Activated naive CD8-positive, alpha-beta T cell treated with anti-CD3 and anti-CD28 coated beads, Interleukin-2, amount 10 ng/mL, durations not matched to agents 7 days and 5 days (primary cell): ENCODE measurements at places on chromosomes 12 and 14.

DNA sequence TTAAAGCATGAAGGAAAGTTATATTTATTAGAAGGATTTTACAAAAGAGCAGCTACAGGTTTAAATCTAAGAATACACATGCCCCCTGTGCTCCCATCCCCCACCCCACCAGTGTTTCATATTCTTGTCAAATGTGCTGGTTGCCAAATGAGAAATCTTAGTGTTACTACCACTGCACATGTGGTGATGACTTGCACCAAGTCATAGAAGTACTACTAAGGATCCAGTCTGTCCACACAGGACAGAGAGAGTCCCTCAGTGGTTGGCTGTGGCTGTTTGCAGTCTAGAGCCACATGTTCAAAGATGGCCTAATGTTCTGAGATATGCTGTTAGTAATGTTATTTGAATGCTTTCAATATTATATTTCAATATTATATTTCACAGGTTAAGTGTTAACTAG lies 268.8 kb downstream of the ADAMTS20 start:
- no peak for DNase-seq

- no peak for DNase-seq
Measured at GRCh38 chr12:123914726-123915333, 57.8 kb downstream of the CCDC92 start.

DNA sequence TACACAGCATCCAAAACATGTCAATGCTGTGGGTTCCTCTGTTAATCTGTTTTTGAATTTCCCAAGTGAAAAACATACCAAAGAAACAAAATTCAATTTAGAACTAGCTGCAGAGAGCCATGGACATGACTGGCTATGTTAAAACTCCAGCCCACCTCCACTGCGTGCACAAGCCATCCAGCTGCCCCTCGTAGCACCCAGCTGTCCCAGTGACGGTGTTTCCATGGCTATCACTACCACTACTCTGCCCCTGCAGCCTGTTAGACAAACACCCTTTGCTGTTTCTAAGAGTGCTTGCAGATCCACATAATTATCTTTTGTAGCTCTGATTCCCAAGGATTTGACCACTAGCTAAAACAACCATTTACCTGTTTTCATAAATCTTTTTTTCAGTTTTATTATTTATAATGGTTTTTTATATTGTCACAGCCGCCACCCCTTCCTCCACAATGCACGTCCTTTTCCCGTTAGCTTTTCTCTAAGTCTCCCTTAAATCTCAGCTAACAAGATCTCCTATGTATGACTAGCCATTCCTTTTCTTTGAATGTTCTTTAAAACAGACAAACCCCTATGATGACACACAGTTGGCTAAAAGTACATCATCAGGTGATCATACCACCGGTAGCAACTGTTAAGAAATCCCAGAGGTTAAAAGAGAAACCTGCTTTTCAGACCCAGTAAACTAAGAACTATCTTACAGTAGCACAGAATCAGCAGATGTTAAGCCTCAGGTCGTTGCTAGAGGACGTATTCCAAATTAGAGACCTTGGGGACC lies 37.8 kb upstream of the NAA30 start:
- no peak for DNase-seq

DNA sequence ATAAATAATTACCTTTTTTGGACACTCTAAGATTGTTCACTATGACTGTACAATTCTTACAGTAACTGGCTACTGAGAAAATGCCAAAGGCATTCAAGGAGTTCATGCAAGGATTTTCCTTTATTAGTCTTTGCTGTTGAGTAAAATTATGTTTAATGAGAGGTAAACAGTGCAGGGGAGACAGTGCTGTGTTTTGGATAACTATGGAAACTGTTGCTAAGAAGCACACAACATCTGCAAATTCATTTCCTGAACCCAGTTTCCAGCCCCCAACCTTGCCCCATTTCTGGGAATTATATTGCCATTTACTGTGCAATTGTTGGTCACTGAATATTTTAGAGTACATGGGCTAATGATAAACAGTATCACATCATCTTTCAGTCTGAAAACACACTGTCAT lies 1005.8 kb downstream of the TRHDE start:
- DNase-seq: no peak

- DNase-seq: no peak
Measured at GRCh38 chr14:70830998-70831781, 21.9 kb upstream of the MAP3K9 start.

DNA sequence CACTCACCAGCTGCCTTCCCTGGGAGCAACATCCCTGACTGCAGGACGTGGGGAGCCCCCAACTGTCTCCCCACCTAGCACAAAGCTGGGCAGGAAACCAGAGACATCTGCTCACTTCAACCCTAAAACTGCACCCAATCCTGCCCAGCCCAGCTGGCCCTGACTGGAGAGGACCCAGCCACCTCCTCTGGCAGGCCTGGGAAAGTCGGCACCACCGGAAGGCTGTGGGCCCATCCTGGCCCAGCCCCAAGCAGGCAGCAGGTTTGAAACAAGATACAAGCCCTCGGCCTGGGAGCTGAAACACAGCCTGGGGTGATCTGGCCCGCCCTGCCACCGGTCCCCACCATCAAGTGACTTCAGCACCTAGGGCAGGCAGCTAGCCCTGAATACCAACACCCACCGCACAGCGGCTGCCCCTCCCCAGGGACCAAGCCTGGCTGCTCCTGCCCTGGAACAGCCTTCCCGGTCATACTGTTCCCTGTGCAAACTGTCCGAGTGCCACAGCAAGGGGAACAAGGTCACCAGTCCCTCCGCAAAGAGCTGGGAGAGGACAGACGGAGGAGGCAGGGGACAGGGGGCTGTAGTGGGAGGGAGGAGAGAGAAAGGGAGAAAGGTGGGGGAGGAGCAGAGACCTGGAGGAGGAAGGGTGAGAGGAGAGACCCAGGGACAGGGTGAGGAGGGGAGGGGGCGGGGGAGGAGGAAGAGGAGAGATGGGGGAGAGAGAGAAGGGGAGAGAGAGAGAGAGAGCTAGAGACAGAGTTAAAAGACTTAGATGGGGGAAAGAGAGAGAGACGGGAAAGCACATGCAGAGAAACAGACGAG lies 115.7 kb downstream of the RFLNA start:
- no peak for DNase-seq

GRCh38 chr12:15931590-15932053 lies 20.5 kb downstream of the DERA start:
- DNase-seq: no peak

- DNase-seq: no peak
Measured at GRCh38 chr12:46391630-46392029, 19.1 kb upstream of the SLC38A2 start.

GRCh38 chr14:23589606-23590005 lies 11.0 kb upstream of the JPH4 start:
- DNase-seq: no peak

- DNase-seq: peak; percentile 65
Measured at GRCh38 chr12:47080725-47081502, 1.2 kb upstream of the AMIGO2 start.

GRCh38 chr14:51293149-51293911 lies 53.3 kb downstream of the TMX1 start:
- DNase-seq: no peak

DNA sequence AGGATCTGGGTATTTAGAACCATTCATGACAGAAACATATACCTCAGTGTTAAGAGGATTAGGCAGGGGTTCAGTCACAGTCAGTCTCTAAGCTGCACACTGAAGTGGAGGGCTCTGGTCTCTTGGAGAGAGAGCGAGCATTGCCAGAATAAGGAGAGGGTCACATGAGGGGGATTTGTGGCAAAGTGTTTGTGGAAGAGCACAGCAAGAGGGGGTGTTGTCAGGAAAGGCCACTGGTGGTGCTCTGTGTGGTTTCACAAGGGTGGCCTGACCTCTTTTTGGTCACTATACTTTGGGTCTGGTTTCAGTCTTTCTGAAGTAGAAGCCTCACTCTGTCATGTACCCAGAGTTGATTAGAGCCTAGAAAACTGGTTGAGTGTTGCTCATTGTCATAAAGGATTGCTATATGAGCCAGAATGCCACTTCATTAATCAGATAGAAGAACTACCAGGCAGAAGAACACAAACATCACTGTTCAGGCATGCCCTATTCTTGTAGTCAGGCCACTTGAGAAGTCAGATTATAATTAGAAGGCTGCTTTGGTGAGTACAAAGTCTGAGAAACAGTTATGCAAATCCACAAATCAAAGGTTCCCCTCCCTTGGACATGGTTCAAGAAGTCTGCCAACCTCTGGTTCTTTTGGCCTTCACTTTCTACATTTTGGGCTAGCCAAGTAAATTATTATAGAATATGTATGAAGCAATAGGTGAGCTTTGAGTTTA lies 8.4 kb downstream of the TMEM19 start:
- no peak for DNase-seq

DNA sequence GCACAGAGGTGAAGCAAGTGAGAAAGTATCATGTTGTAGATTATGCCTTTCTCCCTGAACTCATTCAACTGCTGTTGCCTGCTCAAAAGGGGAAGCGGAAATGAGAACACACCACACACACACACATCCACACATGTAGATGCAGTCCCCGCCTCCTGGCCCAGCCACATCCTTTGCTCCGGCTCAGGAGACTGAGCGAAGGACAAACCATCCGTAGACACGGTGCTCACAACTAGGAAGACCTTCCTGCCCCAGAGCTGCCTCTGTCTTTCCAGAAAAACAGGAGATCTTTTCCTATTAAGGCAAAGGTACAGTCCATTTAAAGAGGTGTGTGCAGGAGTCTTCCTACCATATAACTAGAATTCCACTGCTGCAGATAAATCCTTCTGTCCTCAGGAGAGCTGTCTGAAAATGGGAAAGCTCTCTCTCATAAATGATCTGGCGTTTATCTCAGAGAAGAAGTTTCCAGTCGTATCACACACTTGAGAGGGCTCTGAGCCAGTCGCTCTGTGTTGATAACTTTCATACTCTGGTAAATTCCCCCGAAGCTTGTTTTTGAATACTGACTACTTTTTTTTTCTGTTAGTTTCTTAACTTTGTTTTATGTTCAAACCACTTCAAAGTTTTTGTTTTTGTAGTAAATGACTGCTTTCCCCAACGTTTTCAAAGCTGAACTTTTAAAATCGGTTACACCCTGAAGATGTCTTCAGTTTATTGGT lies at the start of gene TESPA1:
Gene TESPA1 (minus strand): TSS at position 105 of the 719 bp plus-strand sequence. CDS start 10,200 bp downstream, outside the sequence.
- DNase-seq: peak; percentile 78

DNA sequence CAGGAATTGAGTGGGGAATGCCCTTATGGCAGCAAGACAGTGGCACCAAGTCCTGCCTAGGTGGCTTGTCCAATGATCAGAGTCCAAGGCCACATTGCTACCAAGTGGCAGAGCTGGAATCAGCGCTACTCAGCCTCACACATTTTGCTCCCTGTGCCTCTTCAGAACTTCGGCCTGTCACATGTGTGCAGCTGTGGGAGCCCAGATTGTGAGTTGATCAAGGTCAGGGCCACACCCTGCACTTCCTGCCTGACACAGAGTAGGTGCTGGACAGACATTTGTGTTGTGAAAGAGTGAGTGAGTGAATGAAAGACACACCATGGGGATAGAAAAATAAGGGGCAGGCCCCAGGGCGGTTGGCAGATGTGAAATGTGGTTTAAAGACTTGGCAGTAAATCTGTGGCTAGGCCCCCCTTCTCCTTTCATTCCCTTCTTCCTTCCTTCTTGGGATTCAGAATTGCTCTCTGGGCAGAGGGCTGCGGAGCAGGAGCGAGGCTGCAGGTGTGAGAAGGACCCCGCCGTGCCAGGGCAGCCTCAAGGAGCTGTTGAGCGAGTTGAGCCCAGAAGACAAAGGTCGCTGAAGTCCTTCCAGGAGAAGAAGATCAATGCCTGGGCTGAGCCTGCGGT lies 83.5 kb downstream of the SLC25A47 start:
- no peak for DNase-seq

GRCh38 chr14:99387880-99388279 lies 92.8 kb downstream of the SETD3 start:
- DNase-seq: no peak

GRCh38 chr14:69703047-69704039 lies 63.6 kb upstream of the SRSF5 start:
- DNase-seq: no peak

GRCh38 chr12:17110316-17110715 lies 504.4 kb upstream of the LMO3 start:
- no peak for DNase-seq

DNA sequence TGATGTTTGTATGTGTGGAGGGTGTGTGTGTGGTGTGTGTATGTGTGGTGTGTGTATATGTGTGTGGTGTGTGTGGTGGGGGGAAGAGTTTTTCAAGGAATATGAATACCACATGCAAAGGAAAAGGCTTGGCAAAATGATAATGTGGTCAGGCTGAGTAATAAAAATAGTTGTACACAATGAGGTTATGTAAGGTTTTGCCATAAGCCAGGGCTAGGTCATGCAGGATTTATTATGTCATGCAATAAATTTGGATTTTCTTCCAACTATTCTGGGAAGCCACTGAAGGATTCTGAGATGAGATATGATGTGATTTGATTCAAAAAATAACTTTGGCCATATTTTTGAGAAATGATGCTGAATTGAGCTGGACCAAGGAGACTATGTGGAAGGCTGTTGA lies 1191.6 kb upstream of the SEL1L start:
- no peak for DNase-seq

DNA sequence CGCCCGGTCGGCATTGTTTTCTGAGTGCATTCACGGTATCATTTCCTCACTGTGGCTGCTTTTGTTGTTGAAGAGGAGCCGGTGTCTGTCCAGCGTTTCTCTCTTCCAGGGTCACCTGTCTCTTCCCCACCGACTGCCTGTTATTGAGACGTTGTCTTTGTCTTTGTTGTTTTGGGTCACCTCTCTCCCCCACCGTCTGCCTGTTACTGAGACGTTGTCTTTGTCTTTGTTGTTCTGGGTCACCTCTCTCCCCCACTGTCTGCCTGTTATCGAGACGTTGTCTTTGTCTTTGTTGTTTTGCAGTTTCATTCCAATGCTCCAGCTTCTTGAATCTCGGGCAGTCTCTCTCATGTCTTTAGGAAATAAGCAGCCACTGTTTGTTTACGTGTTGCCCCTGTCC lies 69.9 kb downstream of the DDX51 start:
- no peak for DNase-seq

DNA sequence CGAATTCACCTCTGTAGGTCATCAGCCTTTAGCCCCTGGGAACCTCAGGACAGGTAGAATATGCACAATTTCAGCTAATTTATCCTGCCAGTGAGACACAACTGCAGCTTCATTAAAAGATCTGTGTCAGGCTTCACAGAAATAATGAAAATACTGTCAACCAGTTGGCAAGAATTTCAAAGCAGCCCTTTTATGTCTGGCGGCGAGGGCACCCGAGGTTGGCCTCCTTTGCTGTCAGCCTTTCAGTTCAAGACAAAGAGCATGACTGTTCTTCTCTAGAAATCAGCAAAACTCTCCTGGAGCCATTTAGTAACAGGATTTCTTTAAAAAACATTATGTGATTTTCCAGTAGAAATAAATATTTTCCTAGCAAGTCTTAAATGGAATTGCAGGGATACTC lies 75.9 kb downstream of the BBS10 start:
- DNase-seq: no peak

DNA sequence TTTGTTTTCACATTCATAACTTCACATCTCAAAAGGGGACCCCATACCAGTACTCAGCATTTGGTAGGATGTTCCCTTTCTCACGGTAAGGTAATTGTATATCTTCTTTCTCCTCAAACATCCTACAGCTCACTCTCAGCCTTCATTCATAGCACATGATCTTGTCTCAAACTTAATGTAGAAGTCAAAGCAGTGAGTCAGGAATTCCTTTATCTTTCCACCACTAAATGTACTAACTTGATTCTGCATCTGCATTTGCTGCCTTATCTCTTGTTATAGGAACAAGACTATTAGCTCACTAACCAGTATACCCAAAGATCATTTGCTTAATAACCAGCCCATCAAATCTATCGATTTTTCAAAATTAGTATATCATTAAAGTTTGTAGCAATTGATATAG lies 22.9 kb downstream of the CPSF2 start:
- no peak for DNase-seq

- DNase-seq: no peak
Measured at GRCh38 chr12:31315784-31316465, 10.0 kb downstream of the SINHCAF start.

- DNase-seq: no peak
Measured at GRCh38 chr14:58763210-58763609, 125.4 kb downstream of the DACT1 start.
